ENCODE measurements at places on chromosomes 12 and 14.

GRCh38 chr12:26520869-26521268 is 312.1 kb downstream of the ITPR2 start:
- DNase-seq, result no peak

DNA sequence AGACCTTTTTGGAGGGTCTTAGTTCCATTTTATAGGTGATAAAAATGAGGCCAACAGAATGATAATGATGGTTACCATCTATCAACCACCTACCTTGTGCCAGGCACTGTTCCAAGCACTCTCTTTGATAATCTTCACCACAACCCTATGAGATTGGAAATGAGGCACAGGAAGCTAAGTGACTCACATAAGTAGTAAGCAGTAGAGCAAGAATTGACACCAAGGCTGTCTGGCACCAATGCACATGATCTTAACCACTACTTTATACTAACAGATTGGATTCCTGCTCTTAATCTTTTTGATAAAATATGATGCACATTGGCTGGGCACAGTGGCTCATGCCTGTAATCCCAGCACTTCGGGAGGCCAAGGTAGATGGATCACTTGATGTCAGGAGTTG is 91.4 kb downstream of the DRAM1 start:
- DNase-seq, result no peak

- DNase-seq, result no peak
These were observed 7.9 kb downstream of the TMEM253 start for GRCh38 chr14:21108791-21109190.

DNA sequence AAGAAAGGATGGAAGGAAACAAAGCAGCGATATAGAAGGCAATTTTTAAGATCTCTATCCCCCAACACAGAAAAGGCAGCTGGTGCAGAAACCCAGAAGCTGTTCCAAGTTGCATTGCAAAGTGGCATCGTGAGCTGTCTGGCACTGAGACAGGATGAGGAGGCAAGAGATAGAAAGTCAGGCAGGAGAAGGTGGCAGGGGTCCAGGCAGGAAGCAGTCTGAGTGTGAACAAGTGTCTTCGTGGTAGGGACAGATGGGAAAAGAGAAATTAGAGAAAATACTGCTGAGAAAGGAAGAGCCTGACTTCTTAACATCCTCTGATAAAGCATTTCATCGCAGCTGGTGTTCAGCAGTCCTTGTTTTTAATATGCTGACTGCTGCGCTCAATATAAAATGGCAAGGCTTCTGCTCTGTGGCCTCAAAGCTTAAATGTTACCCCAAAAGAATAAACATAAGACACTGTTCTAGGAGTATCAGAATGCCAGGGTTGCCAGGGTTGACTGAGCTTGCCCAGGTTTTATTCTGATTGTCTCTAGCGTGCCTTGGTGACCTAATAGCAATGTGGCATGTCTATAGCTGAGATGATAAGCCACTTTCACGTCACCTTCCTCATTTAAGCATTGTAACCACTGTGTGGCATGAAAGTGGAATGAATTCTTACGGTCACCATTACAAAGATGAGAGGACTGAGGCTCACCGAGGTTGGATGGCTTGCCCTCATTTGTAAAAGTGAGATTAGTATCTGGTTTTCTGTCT is 397.6 kb downstream of the NUAK1 start:
- no peak for DNase-seq

- no peak for DNase-seq
These were observed 23.1 kb upstream of the TBC1D30 start for GRCh38 chr12:64801381-64801780.

GRCh38 chr12:95944108-95944704 is 1.1 kb downstream of the AMDHD1 start:
- no peak for DNase-seq

GRCh38 chr14:62126879-62127478 is 364.8 kb downstream of the SNAPC1 start:
- DNase-seq, result no peak

DNA sequence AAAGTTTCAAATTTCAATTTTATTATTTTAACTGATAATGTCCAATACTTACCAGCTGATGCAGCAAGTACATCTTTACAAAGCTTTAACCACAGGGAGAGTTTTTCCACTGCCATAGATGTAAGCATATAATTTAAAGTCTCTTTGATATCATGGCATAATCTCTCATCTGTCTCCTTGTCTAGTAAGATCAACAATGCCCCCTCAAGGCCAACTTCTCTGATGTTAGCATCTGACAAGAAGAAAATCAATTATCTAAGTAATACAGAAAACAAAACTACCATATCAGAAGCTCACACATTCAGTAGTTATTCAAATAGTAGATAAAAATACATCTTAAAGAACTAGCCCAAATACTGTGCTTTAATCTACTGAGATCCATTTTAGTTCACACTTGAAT is 94.2 kb downstream of the HEATR5A start:
- DNase-seq, result no peak
